ENCODE measurements at places on chromosomes 7 and 10.

- no peak for DNase-seq
Measured at GRCh38 chr10:94049911-94050310, 56.2 kb downstream of the PLCE1 start.

GRCh38 chr7:133629701-133630100 lies 376.8 kb downstream of the EXOC4 start:
- no peak for DNase-seq

- DNase-seq, result no peak
Measured at GRCh38 chr7:151793531-151793951, 83.4 kb downstream of the PRKAG2 start.

DNA sequence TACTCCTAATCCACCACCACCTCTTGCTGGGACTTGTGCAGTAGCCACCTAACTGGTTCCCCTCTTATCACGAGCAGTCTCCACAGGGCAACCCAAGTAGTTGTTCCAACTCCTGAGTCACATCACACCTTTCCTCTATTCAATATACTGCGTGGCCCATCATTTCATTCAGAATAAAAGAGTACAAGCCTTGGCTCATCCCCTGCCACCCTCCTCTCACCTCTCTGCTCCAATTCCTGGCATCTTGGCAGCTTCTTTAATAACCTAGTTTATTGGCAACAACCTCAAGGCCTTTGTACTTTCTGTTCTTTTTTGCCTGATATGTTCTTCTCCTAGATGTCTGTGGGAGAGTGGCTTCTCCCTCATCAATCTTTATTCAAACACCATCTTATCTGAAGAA lies 199.4 kb downstream of the KIAA1217 start:
- no peak for DNase-seq

GRCh38 chr10:71679425-71679824 lies 40.2 kb downstream of the C10orf105 start:
- DNase-seq, result no peak

- no peak for DNase-seq
Measured at GRCh38 chr7:100720671-100721504, 620 bp downstream of the EPO start.
